ENCODE measurements at places on chromosomes 7 and 10.

- DNase-seq: no peak
These were observed 622 bp downstream of the DYNC1I1 start for GRCh38 chr7:95772771-95773581.

DNA sequence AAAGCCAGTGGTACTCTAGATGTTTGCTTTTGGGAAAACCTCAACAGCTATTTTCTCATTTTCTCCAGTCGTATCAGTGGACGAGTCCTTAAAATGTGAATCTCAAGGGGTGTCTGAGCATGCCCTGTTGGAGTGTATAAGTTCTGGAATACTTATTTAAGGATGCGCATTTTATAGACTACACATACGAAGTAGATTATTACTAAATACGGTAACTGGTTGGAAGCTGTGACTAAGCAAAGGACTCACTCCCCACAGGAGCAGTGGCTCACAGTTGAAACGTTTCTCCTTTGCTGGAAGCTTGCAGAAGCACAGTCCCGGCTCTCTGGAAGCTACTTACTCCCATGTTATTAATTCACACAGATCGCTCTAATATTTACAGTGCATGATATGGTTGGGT, 90.8 kb upstream of the DNAJB6 start:
- no peak for DNase-seq

- no peak for DNase-seq
These were observed 273.9 kb downstream of the USP6NL start for GRCh38 chr10:11337516-11337915.

- DNase-seq: no peak
These were observed 108.3 kb downstream of the COL28A1 start for GRCh38 chr7:7427363-7427762.

DNA sequence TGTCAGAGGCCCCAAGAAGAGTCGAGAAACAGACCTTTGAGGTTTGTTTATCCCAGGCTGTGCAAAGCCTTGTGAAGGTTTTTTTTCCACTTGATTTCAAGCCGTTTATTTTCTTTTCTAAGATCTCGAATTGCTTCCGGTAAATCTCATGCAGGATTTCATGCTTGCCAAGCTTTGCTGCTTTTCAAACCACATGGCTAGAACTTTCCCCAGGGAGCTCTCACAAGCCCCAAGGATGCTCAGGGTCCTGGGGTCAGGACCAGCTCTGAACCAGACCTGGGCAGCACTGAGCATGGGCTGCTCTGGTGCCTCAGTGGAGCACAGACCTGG, 48.0 kb upstream of the AQP1 start:
- DNase-seq: no peak

GRCh38 chr10:46022978-46023702, 7.3 kb downstream of the NCOA4 start:
- DNase-seq: peak; percentile 52

DNA sequence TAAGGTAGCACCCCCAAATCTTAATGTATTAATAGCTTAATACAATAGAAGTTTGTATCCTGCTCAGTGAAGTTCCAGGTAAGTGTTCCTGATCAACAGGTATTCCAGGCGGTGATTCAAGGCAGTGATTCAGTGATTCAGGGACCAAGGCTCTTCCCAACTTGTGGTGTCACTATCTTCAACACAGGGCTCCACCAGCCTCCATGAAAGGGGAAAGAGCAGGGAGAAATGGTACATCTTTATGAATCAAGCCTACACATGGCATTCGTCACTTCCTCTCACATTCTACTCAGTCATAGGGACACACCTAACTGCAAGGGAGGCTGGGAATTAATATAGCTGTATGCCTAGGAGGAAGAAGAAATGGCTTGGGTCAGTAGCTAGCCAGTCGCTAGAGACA, 5.1 kb downstream of the GOLGA7B start:
- DNase-seq: no peak

- no peak for DNase-seq
These were observed 35.3 kb downstream of the AMZ1 start for GRCh38 chr7:2723138-2723850.

- DNase-seq: no peak
These were observed 10.1 kb upstream of the UNC5B start for GRCh38 chr10:71202314-71202713.

GRCh38 chr7:44838751-44839150, 9.1 kb downstream of the H2AZ2 start:
- DNase-seq: no peak

DNA sequence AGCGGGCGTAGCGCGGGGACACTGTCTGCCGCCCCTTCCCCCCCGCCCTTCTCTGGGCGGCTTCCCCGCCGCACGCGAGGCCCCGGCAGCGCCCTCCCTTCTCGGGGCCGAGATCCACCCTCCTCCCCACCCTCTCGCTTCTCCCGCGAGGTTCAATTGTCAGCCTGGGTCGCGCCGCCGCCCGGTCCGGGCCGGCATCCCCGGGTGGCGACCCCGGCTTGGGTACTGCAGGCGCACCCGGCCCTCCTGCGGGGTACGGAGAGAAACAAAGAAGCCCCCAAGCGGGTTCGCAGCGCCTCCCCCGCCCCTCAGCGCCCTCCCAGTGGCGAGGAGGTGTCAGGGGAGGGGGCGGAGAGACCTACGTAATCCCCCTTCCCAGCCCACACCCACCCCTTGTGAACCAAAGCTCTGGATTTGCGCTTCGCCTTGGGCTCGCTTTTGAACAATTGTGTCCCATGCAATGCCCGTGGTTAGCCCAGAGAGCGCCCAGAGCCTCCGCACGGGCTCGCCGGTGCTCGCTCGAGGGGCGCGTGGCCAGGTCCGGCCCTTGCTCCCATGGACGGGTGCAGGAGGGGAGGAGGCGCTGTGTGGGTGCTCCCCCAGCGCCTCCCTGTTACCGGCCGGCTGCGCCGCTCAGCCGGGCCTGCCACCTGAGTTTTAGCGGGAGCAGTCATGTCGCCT, 634 bp downstream of the HECW1 start:
- DNase-seq: no peak

DNA sequence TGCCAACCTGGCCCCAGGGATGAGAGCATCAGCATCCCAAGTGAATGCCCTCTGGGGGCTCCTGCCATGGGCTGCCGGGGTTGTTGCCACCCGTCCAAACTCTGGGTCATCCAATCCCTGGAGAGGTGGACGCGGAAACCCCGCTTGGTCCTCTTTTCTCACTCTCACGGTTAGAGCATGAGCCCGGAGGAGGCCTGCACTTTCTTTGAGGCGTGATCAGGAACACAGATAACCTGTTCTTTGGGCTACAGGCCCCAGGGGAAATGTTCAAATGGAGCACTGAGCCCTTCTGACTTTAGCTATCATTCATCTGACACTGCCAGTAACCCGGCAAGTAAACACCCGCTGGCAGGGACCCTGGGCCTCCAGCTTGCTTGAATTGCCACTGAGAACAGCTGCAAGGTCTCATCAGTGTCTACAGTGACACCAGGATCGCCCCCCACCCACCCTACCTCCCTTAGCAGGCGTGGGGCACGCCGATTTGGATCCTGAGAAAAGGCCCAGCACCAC, 29.4 kb upstream of the SLF2 start:
- DNase-seq: no peak

DNA sequence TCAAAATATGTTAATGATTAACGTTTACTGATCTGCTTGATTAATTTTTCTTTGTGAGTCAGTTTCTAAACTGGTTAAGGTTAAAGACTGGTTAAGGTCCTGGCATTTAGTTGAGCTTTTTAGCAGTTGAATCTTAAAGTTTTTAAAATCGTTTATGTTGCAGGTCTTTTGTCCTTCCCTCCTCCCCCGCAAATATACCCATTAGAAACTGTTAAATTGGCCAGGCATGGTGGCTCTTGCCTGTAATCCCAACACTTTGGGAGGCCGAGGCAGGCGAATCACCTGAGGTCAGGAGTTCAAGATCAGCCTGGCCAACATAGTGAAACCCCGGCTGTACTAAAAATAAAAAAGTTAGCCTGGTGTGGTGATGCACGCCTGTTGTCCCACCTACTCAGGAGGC, 100.9 kb downstream of the PODXL start:
- DNase-seq: no peak

- no peak for DNase-seq
These were observed 77.1 kb downstream of the SEC23IP start for GRCh38 chr10:119969609-119970008.

- no peak for DNase-seq
These were observed 26.5 kb downstream of the MPP7 start for GRCh38 chr10:28276384-28276783.

GRCh38 chr10:92208157-92208720, 82.6 kb downstream of the CPEB3 start:
- DNase-seq: no peak

DNA sequence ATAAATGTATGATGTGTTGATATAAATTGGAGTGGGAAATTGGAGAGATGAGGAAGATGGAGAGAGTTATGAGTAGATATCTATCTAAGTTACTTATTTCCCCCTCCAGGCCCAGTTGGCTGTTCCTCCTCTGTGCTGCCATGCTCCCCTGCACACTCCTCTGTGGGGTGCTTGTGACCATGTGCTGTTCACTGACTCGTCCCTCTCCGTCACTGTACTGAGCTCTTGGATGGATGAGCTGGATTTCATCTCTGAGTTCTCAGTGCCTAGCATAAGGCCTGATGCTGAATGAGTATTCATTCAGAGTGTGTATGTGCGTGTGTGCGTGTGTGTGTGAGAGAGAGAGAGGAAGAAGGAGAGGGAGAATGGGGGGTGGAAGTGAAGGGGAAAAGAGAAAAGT, 14.5 kb downstream of the OR9A2 start:
- no peak for DNase-seq

- no peak for DNase-seq
These were observed 73.2 kb downstream of the SYPL1 start for GRCh38 chr7:106038916-106039315.

DNA sequence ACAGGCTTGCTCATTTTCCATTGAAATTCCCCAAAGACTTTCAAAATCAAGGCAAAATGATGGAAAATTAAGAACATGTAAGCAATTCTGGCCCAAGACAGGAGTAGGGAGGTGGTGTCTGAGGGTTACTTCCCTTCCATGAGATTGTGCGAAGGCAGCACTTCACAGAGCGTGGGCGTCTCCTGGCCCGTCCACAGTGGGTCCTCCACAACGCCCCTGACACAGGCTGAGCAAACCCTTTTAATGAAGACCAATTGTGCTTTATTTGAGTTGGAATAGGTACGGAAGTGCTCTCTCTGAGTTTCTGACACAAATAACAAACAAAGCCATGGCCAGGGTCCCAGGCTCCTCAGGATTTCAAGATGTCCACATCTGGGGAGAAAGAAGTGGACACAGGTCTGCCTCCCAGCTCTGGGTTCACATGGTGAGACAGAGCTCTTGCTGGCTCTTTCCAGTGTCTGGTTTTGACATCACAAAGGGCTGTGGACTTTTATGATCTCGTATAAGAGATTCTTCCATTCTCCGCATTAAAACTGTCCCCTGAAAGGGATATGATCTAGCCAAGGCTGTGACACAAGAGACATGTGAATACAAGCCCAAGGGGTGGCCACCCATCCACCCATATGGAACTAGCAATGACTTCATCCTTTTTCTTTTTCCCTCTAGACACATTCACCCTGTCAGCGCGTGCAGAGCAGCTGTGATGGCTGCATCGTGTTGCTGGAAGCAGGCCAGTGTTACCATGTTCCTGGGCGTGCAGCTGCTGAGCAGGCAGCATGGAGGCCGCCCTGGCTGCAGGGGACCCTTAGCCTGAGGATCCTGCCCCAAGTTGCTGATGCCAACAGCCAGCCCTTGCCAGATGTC, 145.6 kb downstream of the ADAM12 start:
- no peak for DNase-seq

- no peak for DNase-seq
These were observed 45.5 kb upstream of the ANAPC16 start for GRCh38 chr10:72170263-72170662.
